ENCODE measurements at places on chromosomes 4 and X.
A peak's percentile ranks its signal among the peaks of the same experiment; 100 is the strongest.

DNA sequence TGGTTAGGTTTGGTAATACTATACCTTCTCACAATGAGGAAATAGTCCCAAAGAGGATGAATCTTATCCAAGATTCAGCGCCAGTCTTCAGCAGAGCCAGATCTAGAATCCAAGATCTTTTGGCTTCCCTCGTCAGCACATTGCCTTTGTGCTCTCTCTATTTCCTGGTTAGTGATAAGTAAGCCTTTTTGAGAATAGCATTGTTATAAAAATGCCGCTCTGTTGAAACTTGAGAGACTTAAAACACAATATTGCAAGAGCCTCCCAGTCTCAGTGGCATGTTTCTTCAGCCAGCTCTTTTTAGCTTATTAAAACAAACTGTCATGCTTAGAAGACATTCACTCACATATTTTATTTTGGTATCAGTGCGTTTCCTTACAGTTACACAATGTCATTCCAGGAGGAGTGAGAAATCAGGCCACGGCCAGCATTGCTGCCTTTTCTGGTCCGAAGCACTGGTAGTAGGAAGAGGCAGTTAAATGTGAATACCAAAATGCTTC lies 141.4 kb downstream of the KLHL8 start:
- peak; percentile 70 for DNase-seq

GRCh38 chr4:120994521-120994920 lies 72.0 kb upstream of the PRDM5 start:
- DNase-seq, result no peak

DNA sequence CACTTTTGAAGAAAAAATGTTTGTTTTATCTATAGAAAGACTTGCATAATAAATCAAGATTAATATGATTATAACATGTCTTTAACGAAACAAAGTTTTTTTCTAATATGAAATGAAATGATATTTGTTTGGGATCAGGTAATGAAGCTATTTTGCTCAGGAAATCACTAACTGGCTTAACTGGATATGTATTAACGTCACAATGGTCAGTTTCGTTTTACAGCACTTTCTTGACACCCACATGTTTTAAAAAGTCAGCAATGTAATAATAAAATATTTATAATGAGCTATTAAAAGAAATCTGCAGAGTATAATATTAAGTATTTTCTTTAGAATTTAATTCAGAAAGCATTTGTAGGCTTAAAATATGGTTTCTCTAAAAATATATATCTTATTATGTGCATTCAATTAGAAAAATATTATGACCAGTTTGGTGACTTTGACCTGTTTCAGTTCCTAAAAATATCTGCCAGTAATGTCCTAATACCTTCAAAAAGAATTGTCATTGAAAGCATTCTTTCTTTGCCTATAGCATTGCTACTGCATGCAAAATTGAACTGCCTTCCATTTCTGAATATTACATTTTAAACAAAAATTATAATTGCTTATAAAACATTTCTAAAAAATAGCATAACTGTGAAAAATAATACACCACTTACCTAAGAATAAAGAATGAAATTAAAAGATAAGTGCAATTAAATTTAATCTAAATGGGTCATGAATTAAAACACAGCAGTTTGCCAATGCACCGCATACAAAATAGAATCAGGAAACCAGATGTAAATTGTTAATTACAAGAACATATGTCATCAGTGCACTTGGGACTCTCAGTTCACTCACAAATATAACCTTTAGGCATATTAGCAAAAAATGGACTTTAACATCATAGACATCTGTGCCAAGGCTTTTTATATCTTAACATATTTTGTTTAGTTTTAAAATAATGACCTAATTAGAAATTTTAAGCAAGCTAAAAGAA lies 31.6 kb downstream of the TIGD2 start:
- DNase-seq, result no peak

DNA sequence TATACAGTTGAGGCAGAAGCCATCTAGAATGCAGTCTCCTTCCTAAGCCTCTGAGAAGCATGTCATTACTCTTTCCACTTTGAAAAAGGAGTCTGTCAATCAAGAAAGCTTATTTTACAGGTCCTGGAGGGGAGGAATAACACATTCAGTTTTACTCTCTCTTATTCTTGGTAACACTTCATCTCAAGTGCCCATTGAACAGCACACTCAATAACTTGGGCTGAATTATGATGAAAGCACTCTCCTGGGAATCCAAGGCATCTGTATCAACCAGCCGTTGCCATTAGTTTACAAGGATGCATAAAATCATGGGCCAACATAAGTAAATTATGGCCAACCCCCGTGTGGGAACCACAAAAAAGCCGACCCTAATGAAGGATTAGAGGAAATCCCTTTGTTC lies 282.4 kb downstream of the C4orf33 start:
- no peak for DNase-seq

DNA sequence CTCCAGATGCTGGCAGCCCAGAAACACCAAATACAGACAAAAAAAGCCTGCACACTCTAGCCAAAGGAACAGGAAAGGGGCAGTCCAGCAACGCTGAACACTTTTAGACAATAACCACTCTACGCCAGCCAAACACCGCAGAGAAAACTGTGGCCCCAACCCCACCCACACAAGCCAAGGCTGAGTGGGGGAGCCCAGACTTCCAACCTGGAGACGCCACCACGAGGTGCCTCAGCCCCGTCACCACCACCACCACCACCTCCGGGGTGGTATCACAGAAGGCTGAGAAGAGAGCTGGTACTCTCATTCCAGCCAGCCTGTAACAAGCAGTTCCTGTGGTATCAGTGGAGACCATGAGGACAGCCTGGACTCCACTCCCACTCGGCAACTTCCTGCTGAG lies 22.8 kb downstream of the MEPE start:
- no peak for DNase-seq

DNA sequence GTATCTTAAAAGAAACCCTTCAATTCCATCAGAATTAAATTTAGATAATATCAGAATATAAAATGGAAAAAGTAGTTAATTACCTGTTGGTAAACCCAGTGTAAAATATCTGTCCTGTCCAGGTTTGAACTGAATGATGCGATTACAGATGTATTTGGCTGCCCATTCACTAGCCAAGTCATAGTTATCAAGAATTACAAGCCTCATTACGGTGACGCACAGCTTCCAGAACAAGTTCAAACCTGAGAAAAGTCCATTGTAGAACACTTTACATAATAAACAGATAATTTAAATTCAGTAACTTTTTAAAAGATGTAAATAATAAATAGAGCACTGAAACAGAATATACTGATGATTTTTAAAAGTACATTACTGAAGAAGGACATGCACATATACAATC lies 4.4 kb downstream of the GNPDA2 start:
- DNase-seq, result peak; percentile 88

DNA sequence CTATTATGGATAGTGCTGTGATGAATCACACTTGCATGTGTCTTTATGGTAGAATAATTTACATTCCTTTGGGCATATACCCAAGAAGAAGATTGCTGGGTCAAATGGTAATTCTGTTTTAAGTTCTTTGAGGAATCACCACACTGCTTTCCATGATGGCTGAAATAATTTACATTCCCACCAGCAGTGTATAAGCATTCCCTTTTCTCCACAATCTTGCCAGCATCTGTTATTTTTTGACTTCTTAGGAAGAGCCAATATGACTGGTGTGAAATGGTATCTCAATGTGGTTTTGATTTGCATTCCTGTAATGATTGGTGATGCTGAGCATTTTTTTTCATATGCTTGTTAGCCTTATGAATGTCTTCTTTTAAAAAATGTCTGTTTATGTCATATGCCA lies 1120.2 kb downstream of the ARAP2 start:
- DNase-seq, result no peak

DNA sequence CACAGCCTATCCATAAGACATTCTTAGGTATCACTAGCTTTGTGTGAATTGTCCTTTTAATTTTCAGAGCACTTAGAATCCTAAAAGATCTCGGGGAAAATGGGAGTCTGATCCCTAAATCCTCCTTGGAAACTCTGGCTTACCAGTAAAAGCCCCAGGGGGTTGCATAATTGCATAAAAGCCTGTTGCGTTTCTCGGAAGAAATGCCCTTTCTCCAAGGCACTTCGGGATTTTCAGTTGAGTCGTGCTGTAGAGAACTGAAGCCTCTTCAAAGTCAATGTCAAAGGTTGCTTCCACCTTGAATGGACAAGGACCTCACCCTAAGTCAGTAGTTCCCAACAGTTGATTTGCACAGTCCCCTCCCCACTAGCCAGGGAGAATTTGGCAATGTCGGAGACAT lies 20.8 kb downstream of the FAM184B start:
- DNase-seq, result no peak

DNA sequence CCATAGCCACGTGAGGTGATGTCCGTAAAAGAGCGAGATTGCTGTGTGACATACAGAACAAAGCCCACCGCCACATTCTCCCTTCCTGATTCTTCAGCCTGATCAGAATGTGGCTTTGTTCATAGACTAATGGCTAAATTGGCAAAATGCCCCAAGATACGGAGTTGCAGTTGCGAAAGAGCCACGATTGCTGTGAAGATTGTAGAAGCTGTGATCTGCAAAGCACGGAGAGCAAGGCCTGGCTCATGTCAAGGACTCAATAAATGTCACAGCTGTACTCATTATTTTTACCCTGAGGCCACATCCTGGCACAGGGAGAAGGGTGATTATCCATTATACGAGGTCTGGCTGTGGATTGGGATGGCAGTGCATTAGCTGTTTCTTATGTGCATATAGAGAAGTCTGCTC lies 34.2 kb downstream of the ARSD start:
- peak; percentile 47 for DNase-seq

- DNase-seq, result no peak
Measured at GRCh38 chrX:120476714-120477113, 7.6 kb upstream of the LAMP2 start.

GRCh38 chr4:72525938-72526337 lies 43.1 kb downstream of the ADAMTS3 start:
- DNase-seq, result no peak

DNA sequence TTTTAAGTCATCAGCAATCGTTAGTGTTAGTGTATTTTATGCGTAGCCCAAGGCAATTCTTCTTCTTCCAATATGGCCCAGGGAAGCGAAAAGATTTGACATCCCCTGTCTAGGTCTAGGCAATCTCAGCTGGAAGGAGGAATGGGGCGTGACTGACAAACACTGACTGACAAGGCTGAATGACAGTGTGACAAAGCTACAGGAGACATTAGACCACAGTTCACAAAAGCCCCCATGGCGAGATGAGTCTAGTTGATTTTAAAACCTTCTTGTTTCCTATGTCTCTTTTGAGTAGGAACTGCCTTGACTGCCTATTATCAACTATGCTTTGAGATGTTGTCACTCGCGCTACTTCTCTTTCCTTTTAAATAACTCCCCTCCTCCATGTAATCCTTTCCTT lies 42.3 kb downstream of the QRFPR start:
- no peak for DNase-seq

DNA sequence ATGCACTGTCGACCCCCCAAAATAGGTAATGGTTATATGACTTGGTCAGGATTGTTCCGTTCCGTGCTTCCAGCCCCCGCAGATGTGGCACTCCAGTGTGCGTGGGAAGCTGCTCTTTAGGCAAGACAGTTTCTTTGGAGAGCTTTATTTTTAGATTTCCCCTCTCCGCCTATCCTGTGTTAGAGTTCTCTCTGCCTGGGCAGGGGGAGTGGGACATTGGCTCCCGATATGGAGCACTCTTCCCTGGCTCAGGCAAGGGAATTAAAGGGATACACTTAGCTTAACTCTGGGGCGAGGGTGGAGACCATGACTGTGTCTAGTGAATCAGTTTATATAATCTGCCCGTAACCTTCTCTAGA lies 36.0 kb downstream of the DLG3 start:
- no peak for DNase-seq

GRCh38 chr4:153028535-153028934 lies 92.4 kb downstream of the FHDC1 start:
- no peak for DNase-seq

- DNase-seq, result no peak
Measured at GRCh38 chr4:157898836-157899605, 273.8 kb downstream of the GASK1B start.

DNA sequence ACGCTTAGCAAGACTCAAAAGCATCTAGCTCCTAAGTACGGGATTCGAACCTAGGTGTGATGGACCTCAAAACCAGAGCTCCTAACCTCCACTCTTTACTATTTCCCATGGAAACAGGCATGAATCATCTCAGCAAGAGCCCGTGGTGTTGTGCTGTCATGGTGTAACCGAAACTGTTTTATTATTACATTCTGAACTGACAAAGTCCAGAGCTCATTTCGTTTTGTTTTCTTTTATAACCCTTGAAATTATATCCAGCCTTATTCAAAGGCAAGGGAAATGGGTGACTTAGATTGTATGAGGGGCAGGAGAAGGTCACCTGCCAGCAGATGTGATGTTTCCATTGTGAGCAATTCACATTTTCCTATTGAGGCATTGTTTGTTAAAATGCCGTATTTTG lies 301.1 kb downstream of the FRMPD4 start:
- peak; percentile 9 for DNase-seq

DNA sequence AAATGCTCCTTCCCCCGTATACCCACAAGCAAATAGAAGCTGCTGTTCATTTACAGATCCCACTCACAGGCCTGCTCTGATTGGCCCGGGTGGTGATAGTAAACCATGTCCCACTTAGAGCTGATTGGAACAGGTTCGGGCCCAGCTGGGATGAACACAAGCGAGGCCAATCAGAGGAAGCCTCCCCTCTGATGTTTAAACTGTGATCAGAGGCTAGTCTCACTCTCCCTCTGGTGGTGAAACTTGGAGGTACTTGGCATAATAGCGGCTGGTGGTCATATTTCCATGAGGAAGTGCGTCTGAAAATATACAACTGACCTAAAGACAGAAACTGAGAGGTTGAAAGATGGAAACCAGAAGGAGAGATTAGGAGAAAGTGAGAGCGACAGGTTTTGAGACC lies 51.5 kb upstream of the TRPC3 start:
- peak; percentile 30 for DNase-seq

GRCh38 chr4:102759831-102760644 lies 730 bp downstream of the MANBA start:
- DNase-seq, result peak; percentile 50

- peak; percentile 62 for DNase-seq
Measured at GRCh38 chrX:150767475-150768131, 74.4 kb downstream of the MTMR1 start.

DNA sequence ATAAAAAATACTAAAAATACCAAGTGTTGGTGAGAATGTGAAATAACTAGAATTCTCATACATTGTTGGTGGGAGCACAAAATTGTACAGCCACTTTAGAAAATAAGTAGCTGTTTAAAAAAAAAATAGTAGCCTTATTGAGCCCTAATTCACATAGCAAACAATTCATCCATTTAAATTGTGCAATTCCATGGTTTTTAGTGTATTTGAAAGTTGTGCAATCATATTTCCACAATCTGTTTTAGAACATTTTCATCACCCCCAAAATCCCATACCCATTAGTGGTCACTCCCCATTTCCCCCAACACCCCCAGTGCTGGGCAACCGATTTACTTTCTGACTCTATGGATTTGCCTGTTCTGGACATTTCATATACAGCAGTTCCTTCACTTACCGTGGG lies 37.1 kb downstream of the STX18 start:
- DNase-seq, result no peak

GRCh38 chr4:123317211-123317610 lies 79.4 kb upstream of the SPRY1 start:
- no peak for DNase-seq

DNA sequence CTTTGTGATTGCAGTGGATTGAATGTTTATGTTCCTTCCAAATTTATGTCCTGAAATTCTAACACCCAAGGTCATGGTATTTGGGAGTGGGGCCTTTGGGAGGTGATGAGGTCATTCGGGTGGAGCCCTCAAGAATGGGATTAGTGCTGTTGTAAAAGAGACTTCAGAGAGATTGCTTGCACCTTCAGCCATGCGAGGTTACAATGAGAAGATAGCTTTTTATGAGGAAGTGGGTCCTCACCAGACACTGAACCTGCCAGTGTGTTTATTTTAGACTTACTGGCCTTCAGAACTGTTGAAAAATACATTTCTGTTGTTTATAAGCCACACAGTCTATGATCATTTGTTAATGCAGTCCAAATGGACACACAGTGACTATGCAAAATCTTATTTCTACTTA lies 161.0 kb upstream of the GPRIN3 start:
- DNase-seq, result no peak
